ENCODE measurements at places on chromosomes 12 and 14.

DNA sequence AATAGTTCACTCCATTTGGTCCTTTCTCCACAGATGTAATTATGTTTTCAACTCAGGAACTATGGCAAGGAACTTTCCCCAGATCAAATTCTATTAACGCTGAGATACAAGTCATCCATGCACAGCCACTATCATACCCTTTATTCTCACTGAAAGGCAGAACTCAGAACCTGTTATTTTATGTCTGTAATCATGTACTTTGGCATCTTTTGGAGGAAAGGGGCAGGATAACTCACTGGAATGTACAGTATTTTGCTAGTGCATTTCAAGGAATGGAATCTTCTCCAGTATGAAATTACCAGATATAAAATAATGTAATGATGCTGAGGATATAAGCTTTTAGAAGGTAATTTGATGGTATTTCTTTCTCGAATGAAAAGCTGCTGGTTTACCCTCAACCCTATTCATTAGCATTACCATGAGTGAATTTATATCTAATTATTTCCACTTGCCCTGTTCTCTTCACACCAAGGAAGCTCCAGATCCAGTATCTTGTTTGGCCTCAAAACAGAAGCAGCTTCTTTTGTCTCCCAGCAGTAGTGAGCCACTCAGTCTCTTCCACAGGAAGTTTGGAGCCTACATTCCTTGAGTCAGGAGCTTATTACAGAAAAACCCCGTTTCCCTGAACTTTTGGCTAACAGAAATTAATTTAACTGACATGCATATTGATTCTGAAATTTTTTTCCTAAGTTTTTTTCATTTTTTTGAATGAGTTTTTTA, 10.0 kb upstream of the AMHR2 start:
- no peak for DNase-seq

- DNase-seq, result peak; percentile 9
Measured at GRCh38 chr14:77027538-77028383, 747 bp downstream of the IRF2BPL start.

- no peak for DNase-seq
Measured at GRCh38 chr12:19404242-19404880, 34.9 kb upstream of the AEBP2 start.

- no peak for DNase-seq
Measured at GRCh38 chr14:20376071-20376588, 32.7 kb downstream of the PARP2 start.

GRCh38 chr14:28766469-28766955, at the start of gene FOXG1:
Gene FOXG1 (plus strand): TSS chr14:28766787. CDS start chr14:28767280, 493 bp downstream.
- DNase-seq, result no peak

DNA sequence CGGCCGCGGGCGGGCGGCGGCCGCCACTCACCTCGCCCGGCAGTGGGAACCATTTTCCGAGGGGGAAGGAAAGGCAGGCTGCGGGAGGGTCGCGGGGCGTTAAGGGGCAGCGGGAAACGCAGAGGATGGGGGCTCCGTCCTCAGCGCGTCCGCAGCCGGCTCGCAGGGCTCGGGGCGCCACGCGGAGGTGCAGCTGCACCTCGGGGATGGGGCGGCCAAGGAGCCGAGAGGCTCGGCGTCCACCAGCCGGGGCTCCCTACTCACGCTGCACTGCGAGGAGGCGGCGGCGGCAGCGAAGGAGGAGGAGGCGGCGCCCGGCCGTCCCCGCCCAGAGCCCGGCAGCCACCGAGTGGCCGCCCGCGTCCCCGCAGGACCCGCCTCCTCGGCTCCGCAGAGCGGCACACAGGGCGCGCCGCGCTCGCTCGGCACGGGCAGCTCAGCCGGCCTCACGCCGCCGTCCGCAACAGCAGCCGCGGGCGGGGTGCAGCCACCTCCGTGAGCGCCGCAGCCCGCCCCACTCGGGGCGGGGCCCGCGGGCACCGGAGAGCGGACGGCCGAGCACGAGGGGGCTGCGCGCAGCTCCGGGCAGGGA, at the start of gene ATP2B1:
TSS of gene ATP2B1 (minus strand) at position 274 of the 592 bp plus-strand sequence. CDS start 52,952 bp downstream, outside the sequence.
- peak; percentile 37 for DNase-seq

DNA sequence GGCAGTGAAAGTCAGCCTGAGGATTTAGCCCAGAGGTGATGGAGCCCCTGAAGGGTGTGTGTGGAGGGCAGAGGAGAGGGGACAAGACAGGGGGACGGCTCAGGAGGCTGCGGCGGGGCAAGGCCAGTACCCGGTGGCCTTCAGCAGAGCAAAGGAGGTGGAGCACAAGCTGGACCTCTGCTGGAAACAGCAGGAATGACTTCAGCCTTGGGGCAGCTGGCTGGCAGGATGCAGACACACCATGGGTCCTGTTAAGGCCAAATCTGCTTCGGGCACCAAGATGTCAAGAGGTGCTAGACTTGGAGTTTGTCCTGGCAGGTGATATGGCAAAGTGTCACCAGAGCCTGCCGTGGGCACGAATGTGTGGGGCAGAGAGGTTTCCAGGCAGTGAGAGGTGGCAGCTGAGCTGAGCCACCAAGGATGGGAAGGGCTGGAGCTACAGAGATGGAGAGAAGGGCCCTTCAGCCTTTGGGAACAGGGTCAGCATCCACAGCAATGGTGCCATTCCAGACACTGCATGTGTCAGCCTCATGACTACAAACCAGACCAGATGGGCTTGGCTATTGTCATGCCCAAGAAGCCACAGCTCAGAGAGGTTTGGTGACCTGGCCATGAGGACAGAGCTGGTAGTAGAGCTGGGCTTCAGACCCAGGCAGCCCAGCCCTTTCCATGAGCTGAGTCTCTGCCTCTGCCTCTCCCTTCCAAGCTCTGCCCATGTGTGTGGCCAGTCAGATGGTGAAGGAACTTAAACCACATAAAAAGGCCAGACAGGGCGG, 91.9 kb downstream of the LGMN start:
- no peak for DNase-seq

DNA sequence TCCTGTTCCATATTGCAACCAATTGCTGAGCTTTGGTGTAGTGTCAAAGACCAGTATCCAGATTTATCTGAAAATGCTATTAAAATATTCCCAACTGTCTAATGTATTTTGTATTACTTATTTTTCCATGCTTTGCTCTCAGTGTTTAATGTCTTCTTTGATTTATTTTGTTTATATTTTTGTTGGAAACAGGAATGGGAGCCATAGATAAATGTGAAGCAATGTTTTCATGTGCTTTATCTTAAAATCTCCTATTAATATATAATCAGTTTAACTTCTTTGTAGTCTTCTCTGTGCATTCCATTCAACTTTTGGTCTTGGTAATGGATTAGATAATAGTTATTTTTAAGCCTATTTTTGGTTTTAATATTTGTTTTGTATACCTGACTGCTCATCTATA, 8.8 kb downstream of the RAP1B start:
- DNase-seq, result no peak

DNA sequence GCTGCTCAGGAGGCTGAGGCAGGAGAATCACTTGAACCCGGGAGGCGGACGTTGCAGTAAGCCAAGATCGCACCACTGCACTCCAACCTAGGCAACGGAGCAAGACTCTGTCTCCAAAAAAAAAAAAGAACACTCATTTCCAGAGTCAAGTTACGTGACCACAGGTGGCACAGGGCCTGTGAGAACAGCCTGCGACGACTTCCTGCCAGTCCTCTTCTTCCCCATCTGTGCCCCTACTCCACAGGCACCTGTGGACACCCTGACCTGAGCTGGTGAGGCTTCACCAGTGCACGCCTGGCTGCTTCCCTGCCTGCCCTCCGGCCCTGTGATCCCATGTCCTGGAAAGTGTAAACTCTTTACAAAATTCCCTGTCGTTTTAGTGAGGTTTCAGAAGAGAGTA, 77.7 kb downstream of the PPP2R5C start:
- DNase-seq, result no peak

DNA sequence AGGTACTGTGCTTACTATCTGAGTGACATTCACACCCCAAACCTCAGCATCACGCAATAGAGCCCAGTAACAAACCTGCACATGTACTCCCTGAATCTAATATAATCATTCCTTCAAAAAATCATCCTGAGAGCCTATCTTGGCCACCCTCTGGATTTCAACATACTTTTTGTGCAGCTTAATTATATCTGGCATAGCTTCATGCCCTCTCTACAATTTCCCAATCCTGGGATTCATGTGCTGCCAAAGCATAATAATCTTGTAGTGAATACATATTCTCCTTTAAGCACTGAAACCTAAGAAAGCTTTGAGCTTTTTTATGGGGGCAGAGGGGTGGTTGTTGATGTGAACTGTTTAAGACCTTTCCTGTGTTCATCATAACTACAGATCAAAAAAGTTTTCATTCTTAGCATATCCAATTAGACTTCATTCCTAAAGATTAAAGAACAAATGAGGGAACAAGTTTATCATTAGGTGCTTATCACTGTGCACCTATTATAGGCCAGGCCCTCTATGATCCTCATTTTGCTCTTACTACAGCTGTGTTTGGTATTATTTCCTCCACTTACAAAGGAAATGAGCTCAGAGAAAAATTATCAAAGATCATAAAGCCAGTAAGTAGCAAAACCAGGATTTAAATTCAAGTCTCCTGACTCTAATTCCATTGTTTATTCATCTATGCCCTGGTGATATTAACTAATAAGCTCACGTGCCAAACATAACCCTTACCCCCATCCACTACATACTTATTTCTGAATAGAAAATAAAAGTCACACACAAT, 51.2 kb downstream of the SINHCAF start:
- no peak for DNase-seq

DNA sequence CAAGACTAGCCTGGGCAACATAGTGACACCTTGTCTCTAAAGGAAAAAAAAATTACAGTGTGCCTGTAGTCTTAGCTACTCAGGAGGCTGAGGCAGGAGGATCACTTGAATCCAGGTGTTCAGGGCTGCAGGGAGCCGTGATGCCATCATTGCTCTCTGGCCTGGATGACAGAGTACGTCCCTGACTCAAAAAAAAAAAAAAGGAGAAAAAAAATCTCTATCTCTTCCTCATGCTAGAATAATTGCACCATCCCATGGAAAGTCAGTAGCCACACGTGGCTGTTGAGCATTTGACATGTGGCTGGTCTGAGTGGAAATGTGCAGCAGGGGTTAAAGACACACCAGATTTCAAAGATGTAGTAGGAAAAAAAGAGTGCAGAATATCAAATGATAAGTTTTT, 3.8 kb downstream of the RILPL1 start:
- DNase-seq, result no peak

GRCh38 chr14:84483072-84483420, 1046.9 kb upstream of the FLRT2 start:
- DNase-seq, result no peak

- no peak for DNase-seq
Measured at GRCh38 chr12:74794522-74794921, 256.9 kb downstream of the ATXN7L3B start.

GRCh38 chr12:118813778-118814357, 167.5 kb upstream of the SRRM4 start:
- DNase-seq, result no peak

DNA sequence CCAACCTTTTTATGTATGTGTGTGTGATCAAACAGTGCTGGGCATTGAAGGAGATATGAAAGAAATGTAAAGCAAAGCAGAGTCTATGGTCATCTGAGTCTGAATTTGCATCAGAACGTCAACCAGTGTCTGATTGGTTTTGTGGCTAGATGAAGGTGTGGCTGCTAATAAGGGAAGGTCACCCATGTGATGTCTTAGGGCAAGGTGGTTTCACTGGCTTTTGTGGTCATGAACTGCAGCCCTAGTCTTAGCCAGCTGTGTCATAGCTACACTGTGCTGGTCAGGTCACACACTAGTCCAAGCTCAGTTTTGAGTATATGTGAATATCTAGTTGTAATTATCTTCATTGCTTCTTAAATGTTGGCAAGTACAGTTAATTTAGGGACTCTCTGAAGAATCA, 105.8 kb downstream of the TGFB3 start:
- no peak for DNase-seq

- no peak for DNase-seq
Measured at GRCh38 chr12:2053691-2054090, 904 bp downstream of the CACNA1C start.

DNA sequence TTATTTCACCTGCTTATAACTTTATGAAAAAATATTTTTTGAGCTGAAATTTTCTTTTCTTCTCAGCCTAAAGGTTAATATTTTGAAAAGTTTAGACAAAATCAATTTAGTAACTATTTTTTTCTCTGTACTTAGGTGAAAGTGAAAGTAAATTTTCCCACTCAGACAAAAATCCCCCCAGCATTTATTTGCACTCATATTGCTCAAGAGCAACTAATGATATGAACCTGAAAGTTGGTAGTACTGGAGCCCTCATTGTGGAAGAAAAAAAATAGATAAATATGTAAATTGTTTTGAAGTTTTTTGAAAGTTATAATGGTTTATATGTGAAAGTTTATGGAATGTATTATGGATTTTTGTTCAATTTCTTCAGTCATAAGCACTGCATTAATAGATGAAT, 1005.9 kb upstream of the ATXN7L3B start:
- DNase-seq, result no peak

DNA sequence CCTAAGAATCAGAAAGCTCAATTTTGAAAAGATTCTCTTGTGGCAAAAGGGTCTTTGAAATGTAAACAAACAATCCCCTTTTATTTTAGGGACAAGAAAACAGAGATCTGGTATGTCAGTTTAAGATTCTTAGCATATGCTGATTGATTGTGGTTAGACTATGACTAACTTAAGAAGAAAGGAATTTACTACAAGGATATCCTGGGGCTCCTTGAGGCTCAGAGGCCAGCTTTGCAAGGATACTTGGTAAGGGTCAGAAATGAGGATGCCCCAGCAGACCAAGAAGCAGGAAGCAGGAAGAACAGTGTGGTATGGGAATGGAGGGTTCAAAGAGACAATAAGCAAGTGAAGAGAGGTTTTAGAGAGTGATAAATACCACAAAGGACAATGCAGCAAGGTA, 474.6 kb downstream of the ETNK1 start:
- DNase-seq, result no peak

DNA sequence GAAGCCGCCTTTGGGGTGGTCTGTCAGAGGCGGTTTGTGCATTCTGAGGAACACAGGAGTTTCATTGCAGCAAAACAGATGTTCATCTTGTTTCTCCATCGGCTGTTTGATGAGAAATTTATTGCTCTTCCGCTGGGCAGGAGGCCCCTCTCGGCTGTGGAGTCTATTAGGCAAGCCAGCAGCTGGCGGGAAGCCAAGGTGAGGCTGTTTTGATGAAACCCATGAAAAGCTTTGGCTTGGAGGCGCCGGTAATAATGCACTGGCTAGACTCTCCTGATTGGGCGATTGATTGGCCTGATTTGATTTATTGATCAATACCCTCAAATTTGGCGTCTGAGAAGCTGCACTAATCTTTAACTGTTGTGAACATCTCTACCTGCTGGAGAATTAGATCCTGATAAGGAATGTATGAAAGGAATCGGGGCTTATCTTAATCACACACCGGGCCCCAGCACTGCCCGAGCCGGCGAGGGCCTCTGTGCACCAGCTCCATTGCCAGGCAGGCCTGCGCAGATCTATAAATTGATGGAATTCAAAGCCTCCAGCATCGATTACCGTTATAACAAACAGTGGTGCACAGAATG, 187.7 kb downstream of the PHETA1 start:
- DNase-seq, result no peak

GRCh38 chr12:87943762-87944161, 85.4 kb downstream of the C12orf50 start:
- no peak for DNase-seq

GRCh38 chr12:53160673-53161072, 19.8 kb upstream of the ZNF740 start:
- DNase-seq, result no peak

GRCh38 chr14:73778736-73779135, 64.6 kb upstream of the PNMA1 start:
- no peak for DNase-seq
